Muscle of arm (tissue), 14 donors: ENCODE measurements at places on chromosomes 6 and 20. TPM values are rescaled to one million over a fixed set of nuclear protein-coding genes. Genes with fewer than 3 reads are reported as not detected.
A peak's percentile ranks its signal among the peaks of the same experiment; 100 is the strongest.

DNA sequence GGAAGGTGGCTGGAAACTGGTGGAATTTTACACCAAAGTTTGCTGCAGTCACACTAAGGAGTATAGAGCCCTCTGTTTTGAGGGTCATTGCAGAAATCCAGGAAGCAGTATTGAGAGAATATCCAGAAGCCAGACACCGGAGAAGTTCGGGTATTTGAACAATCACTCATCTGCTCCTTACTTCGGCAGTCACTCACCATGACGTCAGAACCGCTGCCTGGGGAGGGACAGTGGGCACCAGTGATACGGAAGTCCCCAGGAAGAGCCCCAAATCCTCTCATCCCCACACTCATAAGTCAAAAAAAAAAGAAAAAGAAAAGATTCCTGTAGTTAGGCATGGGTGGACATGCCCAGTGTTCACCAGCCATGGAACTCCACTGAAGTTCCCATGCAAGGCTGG is 4.0 kb downstream of the LY6G5C start:
- no peak for DNase-seq

- DNase-seq: no peak
Observed at GRCh38 chr6:19637010-19637409, 200.2 kb upstream of the ID4 start.

DNA sequence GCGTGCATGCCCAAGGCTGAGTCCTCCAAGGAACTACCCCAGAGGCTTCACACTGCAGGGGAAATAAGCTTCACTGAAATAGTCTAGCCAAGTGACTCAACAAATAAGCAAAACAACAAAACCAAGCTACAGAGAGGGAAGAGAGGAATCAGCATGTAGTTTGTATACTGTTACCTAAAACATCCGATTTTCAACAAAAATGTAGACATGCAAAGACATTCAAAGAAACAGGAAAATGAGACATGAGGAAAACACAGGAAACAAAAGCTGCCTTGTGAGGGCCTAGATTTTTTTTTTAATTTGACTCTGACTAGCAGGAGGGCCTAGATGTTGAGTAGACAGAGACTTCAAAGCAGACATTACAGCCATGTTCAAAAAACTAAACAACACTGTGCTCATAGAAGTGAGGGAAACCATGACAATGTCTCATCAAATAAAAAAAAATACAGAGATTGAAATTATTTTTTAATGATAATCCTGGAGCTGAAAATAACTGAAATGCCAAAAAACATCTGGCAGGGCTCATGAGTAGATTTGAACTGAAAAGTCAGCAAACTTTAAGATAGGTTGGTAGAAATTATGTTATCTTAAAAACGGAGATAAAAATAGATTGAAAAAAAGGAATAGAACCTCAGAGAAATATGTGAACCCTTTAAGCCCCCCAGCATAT is 16.4 kb upstream of the KIF25 start:
- no peak for DNase-seq

DNA sequence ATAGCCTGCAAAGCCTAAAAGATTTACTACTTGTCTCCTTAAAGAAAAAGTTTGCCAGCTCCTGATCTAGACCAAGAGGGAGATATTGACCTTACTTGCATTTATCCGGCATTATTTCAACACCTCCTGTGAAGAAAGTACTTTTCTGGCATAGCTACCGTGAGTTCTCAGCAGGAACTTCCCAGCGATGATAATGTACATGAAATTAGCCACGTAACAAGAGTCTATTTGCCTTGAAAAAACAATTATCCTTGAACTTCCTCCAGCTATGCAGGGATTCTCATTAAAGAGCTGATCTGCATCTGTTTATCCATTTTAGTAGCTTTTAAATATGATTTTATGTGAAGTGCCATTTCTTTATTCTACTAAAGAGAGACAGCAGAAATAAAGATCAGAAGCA is 41.7 kb downstream of the ALDH5A1 start:
- DNase-seq: peak; percentile 6

DNA sequence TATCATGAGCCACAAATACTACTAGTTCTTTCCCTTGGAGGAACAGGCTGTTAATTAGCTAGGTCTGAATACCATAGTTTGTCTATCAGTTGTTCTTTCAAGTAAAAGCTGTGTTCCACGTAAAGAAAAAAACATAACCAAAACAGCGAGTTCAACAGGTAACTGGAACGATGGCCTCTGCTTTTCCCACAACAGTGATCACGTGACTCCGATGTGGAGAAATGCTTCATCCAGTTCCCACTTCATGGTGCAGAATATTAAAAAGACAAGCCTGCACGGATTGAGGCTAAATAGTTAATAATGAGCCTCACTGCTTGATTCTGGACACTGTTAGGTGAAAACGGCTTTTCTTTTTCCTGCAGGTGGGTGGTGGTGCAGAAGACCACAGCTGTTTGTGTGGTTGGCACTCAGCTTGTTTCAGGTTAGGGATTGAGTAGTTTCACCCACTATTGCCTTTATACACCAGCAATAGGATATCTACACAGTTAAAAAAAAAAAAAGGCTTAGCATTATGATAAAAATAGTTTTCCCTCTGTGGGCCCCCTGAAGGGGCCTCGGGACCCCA is 88.1 kb downstream of the DACT2 start:
- no peak for DNase-seq

GRCh38 chr20:40763646-40764295 is 74.7 kb upstream of the MAFB start:
- no peak for DNase-seq

DNA sequence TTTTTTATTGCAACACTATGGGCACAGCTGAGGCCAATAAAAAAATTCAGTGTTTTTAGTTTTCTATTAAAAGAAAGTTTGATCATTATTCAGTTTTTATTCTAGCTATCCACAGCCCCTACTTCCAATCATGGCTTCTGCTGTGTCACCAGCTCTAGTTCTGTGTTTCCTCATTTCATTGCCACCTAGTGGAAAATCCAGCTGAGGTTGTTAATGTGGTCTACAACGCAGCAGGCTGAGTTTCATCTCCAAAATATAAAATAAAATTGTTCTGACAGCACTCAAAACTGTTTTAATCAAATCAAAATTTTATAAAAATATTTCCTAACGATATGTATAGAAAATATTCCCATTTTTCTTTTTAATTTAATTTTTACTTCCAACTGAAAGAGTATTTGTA is 13.6 kb downstream of the COL9A1 start:
- no peak for DNase-seq

DNA sequence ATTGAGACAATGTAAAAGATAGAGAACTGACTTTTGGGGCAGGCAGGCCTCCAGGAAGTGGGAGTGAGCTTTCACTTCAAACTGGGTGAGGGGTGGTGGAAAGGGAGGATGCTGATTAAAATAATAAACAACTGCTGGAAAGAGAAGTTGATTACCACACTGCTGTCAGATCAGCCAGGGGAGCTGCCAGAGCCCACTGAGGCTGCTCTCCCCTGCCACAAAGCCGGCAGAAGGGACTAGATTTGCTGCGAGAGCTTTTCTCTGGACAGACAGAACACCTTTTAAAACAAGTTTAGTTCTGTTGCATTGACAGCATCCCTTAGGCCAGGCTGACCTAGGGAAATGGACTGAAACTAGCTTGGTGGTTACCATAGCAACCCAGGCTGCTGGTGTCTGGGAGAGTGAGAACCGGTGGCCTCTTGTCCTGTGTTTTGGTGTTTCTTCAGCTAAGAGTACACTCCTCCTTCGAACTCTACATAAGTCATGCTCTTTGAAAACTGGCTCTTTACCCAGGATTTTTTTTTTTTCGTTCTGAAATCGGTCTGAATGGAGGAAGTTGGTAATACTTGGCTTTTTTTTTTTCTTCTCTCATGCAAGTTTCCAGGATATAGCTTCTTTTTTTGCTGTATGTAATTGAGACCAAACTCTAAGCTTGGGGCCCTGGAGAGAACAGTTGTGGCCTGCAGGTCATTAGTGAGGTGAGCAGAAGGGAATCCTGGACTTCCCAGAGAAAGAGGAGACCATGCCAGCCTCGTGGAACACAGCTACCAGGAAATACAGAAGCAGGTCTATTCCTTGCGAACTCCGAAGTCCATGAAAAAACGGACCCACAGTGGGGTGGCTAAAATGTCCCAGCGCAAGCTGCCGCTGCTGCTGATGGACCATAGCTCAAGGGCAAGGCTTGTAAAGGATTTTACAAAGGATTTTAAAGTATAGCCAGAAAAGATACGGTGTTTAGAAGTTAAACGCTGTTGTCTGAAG is 374.4 kb downstream of the UTRN start:
- DNase-seq: peak; percentile 40

- no peak for DNase-seq
Observed at GRCh38 chr6:35058865-35059522, 82.1 kb downstream of the TCP11 start.

- DNase-seq: peak; percentile 86
Observed at GRCh38 chr6:29976588-29977424, 34.5 kb downstream of the HLA-A start.

- DNase-seq: no peak
Observed at GRCh38 chr6:8334113-8334512, 101.2 kb downstream of the SLC35B3 start.

GRCh38 chr20:23626040-23626620 is 11.6 kb downstream of the CST3 start:
- no peak for DNase-seq

DNA sequence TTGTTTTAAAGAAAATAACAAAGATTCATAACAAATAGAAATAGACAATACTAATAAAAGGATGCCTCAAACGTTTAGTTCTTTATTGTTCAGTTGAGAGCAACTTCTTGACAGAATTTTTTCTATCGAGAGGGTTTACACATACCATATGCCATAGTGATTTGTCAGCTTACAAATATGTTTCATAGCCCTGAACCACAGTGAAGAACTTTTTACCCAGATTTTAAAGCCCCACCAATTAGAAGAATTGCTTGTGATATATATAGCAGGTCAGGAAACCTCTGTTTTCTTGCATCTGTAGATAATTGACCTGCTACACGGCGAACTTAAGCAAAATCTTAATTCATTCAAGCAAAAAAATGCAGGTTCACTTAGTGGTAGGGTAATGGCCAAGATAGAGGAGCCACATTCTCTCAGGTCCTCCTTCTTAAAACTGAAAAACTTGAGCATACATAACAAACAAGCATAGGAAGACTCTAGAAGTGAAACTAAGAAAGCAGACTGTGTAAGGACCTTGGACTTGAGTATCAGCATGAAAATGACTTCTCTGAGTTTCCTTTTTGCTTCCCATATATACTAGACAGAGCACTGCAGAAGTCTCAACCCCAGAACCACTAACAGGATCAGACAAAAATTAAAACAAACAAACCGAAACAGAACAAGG is 39.5 kb downstream of the CRISP1 start:
- DNase-seq: no peak

DNA sequence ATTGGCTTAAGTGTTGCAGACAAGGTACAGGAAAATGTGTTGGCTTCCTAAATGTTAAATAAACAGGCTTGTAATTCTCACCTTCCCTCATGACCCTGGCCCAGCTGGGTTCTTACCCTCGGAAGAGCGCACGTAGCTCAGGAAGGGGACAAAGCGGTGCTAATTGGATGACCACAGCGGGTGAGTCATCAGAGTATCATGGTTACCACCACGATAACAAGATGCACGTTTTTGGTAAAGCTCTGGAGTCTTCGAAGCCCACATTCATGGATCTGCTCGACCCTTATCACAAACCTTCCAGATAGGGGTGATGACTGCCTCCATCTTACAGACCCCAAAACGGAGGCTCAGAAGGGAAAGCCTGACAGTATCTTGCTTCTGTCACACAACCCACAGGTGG is 32.8 kb downstream of the APCDD1L start:
- DNase-seq: no peak

GRCh38 chr6:106380407-106380806 is 19.9 kb downstream of the CRYBG1 start:
- no peak for DNase-seq

GRCh38 chr6:152863618-152864326 is 113.2 kb downstream of the VIP start:
- DNase-seq: peak; percentile 52

- no peak for DNase-seq
Observed at GRCh38 chr6:147057188-147057587, 147.0 kb upstream of the STXBP5 start.

- no peak for DNase-seq
Observed at GRCh38 chr6:144055121-144055931, 40.0 kb downstream of the SF3B5 start.

DNA sequence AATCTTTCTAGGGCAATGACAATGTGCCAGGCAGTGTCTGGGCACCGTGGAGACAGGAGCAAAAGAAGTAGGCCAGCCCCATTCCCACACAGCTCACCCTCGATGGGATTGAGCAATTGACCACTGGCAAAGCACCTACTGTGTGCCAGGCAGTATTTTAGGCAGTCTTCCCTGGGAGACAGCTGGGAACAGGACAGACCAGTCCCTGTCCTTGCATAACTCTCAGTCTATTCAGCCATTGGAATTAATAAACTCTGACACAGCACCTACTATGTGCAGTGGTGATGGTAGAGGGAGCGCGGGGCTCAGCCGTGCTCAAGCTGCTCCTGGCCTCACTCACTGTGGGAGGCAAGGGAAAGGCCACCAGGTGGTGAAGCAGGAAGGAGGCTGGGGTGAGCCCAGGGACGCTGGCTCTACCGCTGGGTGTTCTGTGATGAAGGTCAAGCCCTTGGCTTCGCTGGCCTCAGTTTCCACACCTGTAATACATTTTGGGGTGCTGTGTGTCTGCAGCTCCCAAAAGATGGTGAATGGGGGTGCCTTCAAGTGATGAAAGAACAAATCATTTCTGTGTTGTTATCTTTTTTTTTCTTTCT is 122.3 kb upstream of the PMEPA1 start:
- DNase-seq: no peak

- DNase-seq: no peak
Observed at GRCh38 chr20:5716953-5717352, 33.2 kb upstream of the SHLD1 start.

- no peak for DNase-seq
Observed at GRCh38 chr6:110430236-110430635, 14.9 kb upstream of the DDO start.

- DNase-seq: no peak
Observed at GRCh38 chr20:44701858-44702256, 13.3 kb upstream of the CCN5 start.

DNA sequence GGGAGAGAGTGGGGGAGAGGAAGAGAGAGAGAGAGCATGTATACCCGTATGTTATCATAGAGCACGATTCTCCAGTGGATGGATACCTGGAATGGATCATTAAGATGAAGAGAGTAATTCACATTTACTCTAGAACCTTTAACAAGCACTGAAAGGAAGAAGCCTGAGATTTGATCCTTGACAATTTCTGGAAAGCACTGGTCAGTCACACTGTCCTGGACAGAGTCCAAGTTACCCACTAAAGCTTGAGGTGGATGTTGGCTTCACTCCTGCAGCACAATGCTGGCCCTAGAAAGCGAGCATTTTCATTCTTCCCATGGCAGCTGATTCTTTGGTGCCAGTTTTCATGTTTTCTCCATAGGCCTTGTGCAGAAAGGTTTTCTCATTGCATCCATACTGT is 25.6 kb downstream of the NFYA start:
- no peak for DNase-seq

- no peak for DNase-seq
Observed at GRCh38 chr20:32832664-32833063, 12.9 kb downstream of the MAPRE1 start.

- DNase-seq: no peak
Observed at GRCh38 chr6:99875068-99875467, 119.0 kb downstream of the MCHR2 start.

SLC17A1 gene
- 0.52 TPM for polyA plus RNA-seq

FABP7 gene
- 0.42 TPM for polyA plus RNA-seq

LAMA2 gene
- 119 TPM for polyA plus RNA-seq

PREX1 gene
- 18.3 TPM for polyA plus RNA-seq

ARMC12 gene
- polyA plus RNA-seq: 0.57 TPM

ULBP3 gene
- 1.9 TPM for polyA plus RNA-seq

KCNK16 gene
- polyA plus RNA-seq: not detected

DPPA5 gene
- polyA plus RNA-seq: not detected

PARD6B gene
- 0.62 TPM for polyA plus RNA-seq
